ENCODE measurements at places on chromosomes 13 and 19.

GRCh38 chr13:48492096-48492440, 40.8 kb downstream of the RCBTB2 start:
- no peak for DNase-seq

GRCh38 chr19:384799-385169, 24.2 kb downstream of the C2CD4C start:
- no peak for DNase-seq

- DNase-seq, result no peak
These were observed 69.2 kb downstream of the ZNF100 start for GRCh38 chr19:21698215-21698614.

- DNase-seq, result no peak
These were observed 12.2 kb downstream of the CIC start for GRCh38 chr19:42281146-42281826.

GRCh38 chr13:46278474-46278873, 66.7 kb downstream of the LRRC63 start:
- DNase-seq, result no peak

- DNase-seq, result peak; percentile 73
These were observed 4.0 kb upstream of the FLT3LG start for GRCh38 chr19:49469828-49470614.

GRCh38 chr13:79614250-79614918, 133.4 kb downstream of the NDFIP2 start:
- no peak for DNase-seq
